GM12864 (cell line): ENCODE measurements at places on chromosomes 4 and X.

DNA sequence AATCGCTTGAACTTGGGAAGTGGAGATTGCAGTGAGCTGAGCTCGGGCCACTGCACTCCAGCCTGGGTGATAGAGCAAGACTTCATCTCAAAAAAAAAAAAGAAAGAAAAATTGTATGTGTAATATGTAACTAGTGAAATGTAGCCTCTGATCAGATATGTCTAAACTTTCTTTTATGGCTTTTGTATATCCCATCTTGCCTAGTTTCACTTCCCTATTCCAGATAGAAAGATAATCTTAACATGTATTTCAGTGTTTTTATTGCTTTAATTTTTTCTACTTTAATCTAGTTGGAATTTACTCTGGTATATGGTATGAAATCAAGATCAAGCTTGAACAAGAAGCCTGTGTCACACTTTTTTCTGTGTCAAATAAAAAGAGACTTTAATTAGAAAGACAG, 1.9 kb upstream of the ZNF41 start:
- no peak for DNase-seq

DNA sequence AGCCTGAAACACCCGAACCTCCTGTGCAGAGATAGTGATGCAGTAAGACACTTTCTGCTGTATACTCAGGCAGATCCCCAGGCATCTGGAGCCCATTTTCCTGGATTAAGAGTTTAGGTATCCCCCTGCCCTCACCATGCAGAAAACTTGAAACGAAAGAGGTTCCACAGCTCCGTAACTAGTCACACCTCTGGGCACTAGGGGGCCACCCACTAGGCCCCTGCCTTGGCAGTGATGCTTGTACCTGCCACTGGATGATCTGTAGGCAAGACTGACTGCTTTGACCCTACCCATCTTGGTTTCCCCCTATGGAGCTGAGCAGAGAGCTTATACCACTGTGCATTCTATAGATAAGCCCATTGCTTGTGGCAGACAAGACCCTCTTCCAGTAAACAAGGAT, 940.6 kb downstream of the PCDH19 start:
- no peak for DNase-seq

DNA sequence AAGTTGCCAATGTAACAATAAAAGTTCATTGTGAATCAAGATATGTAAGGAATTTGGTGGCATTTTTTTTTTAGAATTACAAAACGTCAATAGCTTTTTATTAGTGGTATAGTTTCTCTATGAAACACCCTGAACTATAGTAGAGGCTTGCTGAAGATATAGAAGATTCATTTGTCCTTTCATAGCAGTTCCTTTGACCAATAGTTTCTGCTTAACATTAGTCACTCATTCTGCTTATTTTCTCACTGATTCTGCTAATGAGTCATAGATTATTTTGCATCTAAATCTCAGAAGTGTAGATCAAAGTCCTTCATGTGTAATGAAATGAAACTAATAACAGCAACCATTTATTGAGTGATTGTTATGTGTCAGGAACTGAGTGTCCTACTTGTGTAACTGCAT, 205.0 kb upstream of the TET2 start:
- no peak for DNase-seq

DNA sequence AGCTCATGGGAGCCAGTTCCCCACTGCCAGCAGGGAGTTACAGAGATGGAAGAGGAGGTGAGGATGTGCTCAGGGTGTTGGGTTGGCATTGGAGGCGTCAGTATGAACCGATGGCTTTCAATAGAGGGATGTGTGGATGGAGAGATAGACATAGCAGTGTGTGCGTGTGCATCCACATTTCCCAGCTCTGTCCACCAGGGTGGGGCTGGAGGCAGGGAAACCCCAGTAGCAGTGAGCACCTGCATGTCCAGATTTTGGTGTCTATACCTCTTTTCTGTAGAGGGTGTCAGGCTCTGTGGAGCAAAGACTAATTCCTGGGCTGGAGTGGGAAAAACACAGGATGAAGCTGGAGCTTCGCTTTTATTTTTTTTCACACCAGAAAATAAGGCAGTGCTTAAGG, 37.2 kb upstream of the HGFAC start:
- no peak for DNase-seq

- no peak for DNase-seq
Measured at GRCh38 chr4:23878246-23878891, 11.5 kb downstream of the PPARGC1A start.

DNA sequence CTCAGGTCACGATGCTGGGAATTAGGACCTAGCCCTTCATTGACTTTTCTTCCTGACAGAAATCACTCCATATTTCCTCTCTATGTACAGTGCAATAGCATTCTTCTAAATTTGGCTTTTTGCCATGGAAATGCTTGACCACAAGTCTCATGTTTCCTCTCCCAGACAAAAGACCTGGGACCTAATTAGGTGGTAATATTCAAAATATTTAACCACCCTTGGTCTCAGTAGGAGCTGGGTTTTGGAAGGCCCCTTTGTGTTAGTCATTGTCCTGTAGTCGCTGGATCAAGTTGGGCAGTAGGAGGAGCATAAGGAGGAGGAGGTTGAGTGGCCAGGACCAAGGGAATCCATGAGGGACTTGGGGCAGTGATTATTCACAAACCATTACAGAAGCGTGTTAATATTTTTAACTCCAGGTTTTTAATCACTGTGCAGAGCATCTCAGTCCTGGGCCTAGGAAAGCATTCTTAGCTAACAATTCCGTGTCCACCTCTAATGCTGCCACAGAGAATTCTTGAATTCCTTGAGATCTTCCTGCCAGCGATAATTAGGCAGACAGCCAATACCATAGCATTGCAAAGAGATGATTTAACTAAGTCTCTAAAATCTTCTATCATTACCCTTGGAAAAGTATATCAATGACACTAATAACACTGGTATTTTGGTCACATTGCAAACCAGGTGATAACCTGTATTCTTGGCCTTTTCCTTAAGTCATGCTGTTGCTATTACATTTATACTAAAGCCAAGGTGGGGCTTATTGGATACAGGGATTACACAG, 25.0 kb upstream of the SHROOM4 start:
- DNase-seq = no peak

GRCh38 chr4:87005369-87005689, 70.5 kb downstream of the AFF1 start:
- no peak for DNase-seq

DNA sequence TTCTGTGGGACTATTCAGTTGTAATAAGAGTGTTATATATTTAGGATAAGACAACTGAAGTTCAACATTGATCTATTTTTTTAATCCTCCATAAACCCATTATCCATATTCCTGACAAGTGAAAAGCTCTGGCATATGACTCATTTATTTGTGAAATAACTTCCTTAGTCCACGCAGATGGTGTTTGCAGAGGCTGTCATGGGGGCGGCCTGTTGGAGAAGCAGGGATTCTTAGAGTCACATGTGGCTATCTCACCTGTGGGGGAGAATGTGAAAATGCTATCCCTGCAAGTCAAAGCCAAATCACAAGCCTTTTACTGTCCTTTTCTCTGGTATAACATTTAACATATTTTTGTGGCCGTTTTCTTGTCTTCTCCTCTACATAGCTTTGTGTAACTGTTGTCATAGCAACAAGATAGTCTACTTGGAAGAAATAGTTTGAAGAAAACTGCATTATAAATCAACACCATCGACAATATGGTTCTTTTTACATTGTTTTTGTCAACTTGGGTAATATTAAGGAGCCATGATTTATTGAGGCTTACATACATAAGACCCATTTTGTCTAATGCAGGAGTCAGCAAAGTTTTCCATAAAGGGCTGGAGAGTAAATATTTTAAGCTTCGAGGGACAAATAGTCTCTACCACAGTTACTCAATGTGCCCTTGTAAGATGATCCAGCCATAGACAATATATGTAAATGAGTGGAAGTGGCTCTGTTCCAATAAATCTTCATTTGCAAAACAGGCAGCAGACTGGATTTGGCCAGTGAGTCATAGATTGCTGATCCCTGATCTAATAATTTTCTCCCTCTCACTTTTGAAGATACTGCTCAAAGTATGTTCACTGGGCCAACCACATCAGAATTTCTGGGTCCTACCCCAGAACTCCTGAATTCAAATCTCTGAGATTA, 395.0 kb downstream of the DTHD1 start:
- no peak for DNase-seq

DNA sequence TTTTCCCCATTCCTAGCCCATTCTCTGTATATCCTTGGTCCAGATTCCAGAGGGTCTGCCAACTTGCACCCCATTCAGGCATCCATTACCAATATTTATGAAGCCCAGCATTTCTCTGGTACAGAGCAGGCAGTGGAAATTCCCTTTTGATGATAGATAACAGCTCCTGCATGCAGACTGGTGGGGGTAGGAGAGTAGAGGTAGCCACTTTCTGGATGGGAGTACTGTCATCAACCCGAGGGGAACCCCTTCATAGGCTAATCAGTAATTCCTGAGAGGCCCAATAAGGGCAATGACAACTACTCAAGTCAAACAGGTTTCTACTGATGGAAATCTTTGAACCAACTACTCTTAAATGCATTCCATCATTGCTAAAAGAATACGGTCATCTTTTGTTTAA, 63.7 kb downstream of the COL25A1 start:
- no peak for DNase-seq

GRCh38 chr4:108384544-108384943, 215.8 kb upstream of the LEF1 start:
- no peak for DNase-seq

- no peak for DNase-seq
Measured at GRCh38 chrX:96576368-96576767, 108.3 kb upstream of the DIAPH2 start.

- DNase-seq = no peak
Measured at GRCh38 chrX:132169554-132169953, 41.7 kb upstream of the FRMD7 start.

DNA sequence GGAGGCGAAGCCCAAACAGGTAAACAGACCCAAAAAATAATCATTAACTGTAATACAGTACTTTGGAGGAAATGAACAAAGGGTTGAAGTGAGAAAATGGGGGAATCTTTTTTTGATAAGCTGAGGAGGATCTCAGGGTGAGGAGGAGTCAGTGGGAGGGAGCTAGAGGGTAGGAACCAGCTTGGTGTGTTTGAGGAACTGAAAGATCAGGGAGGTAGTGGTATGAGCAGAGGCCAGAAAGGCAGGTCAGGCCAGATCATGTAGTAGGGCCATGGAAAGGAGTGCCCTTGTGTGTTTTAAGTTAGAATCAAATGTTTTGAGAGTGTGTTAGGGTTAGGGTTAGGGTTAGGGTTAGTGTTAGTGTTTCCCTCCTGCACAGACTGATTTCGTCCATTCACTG, 48.8 kb downstream of the PPP2R2C start:
- peak; percentile 36 for DNase-seq

DNA sequence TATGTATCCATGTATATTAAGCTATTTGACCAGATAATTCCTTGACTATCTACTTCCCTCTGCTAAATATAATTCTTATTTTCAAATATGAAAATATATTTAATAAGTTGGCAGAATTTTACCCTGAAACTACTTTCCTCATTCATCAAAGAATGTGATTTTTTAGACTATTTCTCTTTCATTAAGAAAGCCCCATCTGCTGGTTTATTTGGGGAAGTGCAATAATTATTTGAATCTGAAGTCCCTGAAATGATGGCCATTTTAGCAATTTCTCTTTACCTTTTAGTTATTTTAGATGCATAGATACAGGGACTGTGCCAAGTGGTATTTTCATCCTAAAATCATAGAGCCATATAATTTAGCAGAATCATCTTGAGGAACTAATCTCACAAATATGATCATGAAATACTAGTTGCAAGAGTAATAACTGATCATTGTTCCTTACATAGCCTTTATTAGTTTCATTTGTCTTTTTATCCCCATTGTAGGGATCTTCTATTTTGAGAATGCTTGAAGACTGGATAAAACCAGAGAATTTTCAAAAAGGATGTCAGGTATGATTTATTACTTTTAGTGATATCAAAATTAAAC, 39.0 kb downstream of the ENPEP start:
- DNase-seq = no peak

DNA sequence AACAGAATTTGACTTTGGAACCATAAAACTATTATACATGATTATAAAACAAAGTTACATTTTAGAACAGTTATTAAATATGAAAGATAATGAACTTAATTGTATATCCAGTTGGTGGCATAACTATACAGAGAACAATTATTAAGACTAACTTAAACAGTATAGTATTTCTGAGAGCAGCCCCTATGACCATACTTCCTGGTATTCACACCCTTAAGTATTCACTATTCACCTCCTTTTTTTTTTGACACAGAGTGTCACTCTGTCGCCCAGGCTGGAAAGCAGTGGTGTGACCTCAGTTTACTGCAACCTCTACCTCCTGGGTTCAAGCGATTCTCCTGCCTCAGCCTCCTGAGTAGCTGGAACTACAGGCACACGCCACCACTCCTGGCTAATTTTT, 74.5 kb downstream of the FRYL start:
- DNase-seq = no peak
